ENCODE measurements at places on chromosomes 1 and 21.

GRCh38 chr1:93880731-93881130 is 1.7 kb upstream of the DNTTIP2 start:
- DNase-seq = no peak

- DNase-seq = no peak
Measured at GRCh38 chr1:25068316-25068715, 138.2 kb upstream of the RUNX3 start.

- DNase-seq = no peak
Measured at GRCh38 chr1:234072793-234073192, 168.3 kb downstream of the SLC35F3 start.

- no peak for DNase-seq
Measured at GRCh38 chr1:88847643-88848042, 43.7 kb downstream of the GTF2B start.

GRCh38 chr1:236860674-236861073 is 65.6 kb downstream of the MTR start:
- no peak for DNase-seq

DNA sequence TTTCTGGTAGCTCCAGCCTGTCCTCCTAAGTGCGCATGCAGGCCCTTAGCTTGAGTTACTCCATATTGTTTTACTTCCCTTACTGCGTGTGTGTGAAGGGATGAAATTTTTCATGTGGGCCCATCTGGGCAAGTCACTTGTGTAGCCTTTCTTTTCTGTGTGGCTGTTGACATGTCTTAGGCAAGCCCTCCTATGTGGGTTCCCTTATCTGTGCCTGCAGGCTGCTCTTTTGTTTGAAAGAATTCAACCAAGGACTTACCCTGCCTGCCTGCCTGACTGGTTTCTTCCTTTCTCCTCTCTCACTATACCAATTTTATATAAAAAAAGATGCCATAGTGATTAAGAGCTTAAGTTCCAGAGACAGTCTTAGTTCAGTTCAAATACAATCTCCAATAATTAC is 249.3 kb downstream of the ATG4C start:
- no peak for DNase-seq

DNA sequence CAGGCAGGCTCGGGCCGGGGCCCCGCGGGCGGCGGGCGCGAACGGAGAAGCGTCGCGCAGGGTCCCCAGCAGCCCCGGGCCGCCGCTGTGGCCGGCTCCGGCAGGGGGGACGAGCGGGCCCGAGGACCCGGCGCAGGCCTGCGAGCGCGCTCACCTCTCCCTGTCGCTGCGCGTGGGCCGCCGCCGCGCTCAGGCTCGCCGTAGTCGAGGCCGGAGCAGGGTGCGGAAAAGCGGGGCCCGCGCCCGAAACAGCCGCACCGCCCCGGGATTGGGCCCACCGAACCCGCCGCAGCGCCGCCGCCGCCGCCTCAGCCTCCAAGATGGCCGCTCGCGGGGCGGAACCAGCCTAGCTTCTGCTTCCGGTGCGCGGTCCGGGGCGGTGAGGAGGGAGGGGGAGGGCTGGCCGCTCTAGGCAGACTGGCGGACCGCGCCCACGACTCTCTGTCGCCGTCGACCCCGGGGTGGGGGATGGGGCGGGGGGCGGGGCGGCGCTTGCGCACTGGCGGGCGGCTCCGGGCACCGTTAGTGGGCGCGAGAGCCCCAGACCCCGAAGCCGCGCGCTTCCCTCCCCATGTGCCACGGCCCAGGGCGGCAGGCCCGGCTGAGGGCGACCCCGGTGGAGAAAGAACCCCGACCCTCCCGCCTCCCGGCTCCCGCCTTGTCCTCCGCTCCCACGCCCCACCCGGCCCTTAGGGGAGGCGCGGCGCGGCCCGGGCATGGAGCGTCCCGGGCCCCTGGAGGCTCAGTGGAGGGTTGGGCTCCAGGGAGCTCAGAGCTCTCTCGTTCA is at the start of gene UBE2J2:
Gene UBE2J2, minus strand, starts transcription at position 343 of the 787 bp plus-strand sequence. CDS start 5,862 bp downstream, outside the sequence.
- DNase-seq = peak; percentile 83

GRCh38 chr1:96741335-96741734 is 19.8 kb downstream of the PTBP2 start:
- no peak for DNase-seq

- DNase-seq = no peak
Measured at GRCh38 chr1:173996995-173997394, 25.2 kb downstream of the RC3H1 start.

GRCh38 chr1:197284966-197285365 is 16.9 kb downstream of the CRB1 start:
- DNase-seq = no peak

GRCh38 chr1:28248273-28249012 is 10.9 kb upstream of the SESN2 start:
- peak; percentile 75 for DNase-seq

GRCh38 chr1:5376538-5377247 is 615.5 kb downstream of the NPHP4 start:
- DNase-seq = no peak

DNA sequence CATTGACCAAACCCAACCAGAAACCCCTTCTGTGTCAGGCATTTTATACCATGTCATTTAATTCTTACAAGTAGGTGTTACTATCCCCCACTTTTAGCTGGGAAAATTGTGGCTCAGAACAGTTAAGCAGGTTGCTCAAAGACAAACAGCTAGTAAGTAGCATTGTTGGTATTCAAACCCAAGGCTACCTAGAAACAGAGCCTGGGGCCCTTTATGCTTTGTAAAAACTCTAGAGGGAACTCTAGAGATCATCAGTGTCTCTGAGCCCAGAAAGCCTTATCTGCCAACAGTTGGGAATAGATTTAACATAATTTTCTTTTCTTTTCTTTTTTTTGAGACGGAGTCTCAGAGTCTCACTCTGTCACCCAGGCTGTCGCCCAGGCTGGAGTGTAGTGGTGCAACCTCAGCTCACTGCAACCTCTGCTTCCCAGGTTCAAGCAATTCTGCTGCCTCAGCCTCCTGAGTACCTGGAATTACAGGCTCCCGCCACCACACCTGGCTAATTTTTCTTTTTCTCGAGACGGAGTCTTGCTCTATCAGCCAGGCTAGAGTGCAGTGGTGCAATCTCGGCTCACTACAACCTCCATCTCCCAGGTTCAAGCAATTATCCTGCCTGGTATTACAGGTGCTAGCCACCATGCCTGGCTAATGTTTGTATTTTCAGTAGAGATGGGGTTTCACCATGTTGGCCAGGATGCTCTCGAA is 48.5 kb upstream of the OSBPL9 start:
- peak; percentile 42 for DNase-seq

DNA sequence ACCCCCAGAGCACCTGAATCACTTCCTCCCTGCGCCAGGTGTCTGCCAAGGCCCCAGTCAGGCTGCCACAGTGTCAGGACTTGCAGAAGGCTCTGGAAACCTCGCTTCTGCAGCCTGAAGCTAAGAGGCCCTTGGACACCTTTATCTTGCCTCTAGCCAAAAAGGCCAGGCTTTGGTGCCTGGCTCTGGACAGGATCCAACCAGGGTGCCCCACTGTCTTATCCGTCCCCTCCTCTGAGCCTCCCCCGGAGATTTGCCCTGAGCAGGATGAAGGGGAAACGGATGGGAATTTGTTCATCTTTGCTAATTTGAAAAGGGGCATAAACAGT is 12.8 kb upstream of the CLSTN1 start:
- no peak for DNase-seq

- DNase-seq = no peak
Measured at GRCh38 chr1:167333124-167333523, 112.4 kb downstream of the POU2F1 start.

GRCh38 chr1:11882814-11883538 is 24.2 kb upstream of the NPPB start:
- DNase-seq = no peak

- DNase-seq = no peak
Measured at GRCh38 chr1:115351143-115351542, 13.1 kb upstream of the NGF start.

DNA sequence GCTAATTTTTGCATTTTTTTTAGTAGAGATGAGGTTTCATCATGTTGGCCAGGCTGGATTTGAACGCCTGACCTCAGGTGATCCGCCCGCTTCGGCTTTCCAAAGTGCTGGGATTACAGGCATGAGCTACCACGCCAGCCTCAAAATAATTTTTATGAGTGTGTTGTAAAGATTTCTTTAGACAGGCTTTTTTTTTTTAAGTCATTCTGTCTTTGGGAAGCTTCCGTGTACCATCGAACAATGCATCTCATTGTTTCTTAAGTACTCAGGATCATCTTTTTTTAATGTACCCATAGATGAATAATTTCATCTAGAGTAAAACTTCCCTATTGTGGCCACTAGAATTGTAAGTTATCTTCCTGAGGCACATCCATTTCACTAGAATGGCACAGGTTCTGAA is 19.6 kb upstream of the SDC3 start:
- DNase-seq = no peak

DNA sequence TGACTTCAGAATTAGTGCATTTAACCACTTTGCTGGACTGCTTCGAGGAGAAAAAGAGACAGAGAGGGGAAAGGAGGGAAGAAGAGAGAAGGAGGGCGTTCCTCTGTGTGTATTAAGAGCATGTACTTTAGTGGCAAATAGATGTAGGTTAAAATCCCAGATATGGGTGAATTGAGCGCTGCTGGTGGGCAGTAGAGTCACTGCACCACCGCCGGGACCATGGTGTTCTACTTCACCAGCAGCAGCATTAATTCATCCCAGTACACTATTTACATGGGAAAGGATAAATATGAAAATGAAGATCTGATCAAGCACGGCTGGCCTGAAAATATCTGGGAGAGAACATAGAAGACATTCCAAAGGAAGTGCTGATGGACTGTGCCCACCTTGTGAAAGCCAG is 20.9 kb upstream of the PPIE start:
- DNase-seq = no peak

GRCh38 chr1:85612704-85613361 is 32.3 kb downstream of the CCN1 start:
- peak; percentile 30 for DNase-seq

DNA sequence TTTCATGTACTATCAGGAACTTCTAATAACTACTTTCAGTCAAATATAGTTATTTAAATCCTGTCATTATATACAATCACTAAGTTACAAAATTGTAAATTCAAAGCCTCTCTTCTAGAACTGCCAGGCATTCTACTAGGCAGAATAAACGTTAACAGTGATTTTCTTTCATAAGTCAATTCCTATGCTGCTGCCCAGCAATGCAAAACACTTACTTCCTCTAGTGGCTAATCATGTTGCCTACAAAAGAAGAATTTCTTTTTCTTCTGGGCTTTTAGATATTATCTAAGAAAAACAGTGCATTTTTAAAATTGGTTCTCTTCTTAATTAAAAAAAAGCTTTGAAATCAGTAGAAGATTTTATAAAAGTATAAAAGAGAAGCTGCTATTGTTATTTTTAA is 509.8 kb upstream of the ADAMTS5 start:
- DNase-seq = no peak

GRCh38 chr21:46243325-46243724 is 14.8 kb upstream of the LSS start:
- no peak for DNase-seq

DNA sequence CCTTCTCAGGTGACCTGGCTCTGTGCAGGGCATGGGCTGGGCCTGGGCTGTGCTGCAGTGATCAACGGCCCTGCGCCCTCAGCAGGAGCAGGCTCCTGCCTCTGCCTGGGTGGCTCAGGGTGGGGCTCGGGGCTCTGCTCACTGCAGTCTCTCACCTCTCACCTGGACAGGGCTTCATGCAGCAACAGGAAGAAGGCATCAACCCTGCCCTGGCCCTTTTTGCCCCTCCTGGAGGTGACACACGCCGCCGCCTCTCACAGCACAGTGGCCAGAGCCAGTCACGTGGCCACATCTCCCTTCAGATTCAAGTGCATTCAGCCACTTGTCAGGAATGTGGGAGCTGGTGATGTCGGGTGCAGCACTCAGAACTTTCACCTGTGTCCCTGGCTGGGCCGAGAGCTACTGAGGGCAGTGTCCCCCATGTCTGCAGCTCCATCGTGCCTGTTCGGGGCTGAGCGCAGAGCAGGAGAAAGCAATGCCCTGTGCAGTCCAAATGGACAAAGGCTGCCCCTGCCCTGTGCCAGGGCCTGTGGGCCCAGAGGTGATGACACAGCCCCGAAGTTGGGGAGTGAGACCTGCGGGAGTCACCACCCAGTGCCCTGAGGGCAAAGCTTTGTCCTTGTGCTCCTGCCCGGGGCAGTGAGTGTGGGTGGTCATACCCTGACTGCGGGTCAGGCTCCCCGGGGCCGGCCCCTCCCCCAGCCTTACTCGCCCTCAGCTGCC is 314.0 kb downstream of the PTPRU start:
- DNase-seq = no peak

- no peak for DNase-seq
Measured at GRCh38 chr1:82110366-82111254, 309.9 kb downstream of the ADGRL2 start.

DNA sequence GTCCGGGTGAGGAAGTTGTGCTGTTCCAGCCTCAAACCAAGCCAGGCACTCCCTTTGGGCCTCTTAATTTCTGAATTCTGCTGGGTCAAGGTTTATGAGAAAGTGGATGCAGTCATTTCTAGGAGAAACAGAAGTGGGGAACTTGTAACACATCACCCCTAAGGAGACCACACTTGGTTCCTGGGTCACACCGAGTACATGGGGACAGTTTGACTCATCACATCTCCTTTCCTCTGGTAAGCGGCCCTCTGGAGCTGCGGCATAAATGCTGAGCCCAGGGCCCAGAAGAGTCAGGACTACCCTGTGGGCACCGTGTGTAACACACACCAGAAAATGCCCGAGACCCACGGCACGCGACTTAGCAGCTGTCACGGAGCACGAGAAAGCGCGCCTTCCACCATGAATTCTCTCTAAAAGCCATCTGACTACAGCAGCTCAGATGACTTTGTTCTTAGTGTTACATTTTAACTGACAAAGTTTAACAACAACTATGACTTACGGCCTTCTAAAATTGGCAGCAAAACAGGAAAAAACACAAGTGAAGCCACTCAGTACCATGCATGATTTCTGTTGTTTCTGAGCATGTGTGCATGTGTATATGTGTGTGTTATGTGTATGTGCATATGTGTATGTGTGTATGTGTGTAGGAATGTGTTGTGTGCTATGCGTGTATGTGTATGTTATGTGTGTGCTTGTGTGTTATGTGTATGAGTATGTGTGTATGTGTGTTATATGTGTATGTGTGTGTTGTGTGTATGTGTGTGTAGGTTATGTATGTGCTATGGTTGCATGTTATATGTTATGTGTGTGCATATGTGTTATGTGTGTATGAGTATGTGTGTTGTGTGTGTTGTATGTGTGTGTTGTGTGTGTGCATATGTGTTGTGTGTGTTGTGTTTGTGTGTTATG is 50.8 kb downstream of the TOMM20 start:
- no peak for DNase-seq

DNA sequence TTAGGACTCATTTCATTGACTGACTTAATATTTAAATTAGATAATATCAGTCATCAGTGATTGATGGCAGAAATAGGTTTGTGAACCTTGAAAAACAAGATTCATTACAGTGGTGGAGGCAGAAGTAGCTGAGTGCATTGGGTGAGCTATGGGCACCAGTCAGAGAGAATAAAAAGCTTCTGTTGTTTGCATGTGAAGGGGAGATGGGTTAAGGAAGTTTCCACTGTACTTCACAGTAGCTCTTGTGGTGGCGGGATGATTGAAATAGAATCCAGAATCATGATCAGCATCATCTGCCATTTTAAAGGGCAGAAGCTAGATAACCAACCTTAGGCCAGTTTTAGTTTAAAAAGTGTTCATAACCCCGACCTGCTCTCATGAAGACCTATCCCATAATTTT is 66.2 kb downstream of the DTL start:
- no peak for DNase-seq
